ENCODE measurements at places on chromosomes 6 and 20. TPM values are rescaled to one million over a fixed set of nuclear protein-coding genes. Genes with fewer than 3 reads are reported as not detected.

DNA sequence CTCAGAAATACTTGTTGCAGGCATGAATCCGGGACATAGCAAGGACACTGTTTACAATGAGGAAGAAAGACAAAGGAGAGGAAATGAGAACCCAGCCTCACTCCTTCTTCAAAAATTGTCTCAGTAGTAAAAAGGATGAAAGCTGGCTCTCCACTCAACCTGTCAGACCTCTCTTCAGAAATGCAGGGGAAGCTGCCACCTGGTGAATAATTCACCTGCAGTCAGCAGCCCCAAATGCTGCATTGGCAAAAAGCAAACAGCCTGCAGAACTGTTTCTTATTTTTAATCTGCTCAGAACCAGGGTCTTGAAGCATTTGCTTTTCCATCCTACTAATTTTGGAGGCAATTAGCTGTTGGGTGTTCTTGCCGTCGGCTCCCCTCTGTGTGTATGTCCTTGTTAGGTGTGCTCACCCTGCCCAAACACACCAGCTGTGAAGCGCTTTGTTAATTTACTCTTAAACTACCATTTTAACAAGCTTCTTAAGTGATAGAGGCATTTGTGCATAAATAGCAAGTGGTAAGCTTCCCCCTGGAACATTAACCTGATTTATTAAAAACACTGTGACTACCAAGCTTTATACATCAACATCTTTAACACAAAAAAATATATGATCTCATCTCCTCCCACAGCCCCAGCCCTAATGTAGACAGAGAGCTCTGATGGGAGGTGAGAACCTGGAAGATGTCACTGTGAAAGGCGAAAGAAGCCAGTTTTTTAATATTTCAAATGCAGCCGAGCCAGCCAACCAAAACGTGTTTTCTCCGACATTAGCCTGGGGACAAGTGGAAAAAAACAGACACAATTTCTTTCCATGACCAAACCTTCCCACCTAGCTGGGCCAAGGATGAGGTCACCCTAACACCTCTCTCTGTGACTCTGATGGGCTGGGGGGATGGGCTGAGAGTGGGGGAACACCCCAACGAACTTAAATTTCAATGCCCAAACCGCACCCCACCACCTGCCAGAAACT, 451.0 kb upstream of the SULF2 start:
- no peaks in the 10 kb centered on the region for H3K4me1 ChIP-seq
- no peak overlapping the region for H3K4me3 ChIP-seq
- peak overlapping the region; percentile 49 for H3K27ac ChIP-seq
- no peaks in the 10 kb centered on the region for H3K36me3 ChIP-seq
- no peaks in the 10 kb centered on the region for H3K27me3 ChIP-seq

DNA sequence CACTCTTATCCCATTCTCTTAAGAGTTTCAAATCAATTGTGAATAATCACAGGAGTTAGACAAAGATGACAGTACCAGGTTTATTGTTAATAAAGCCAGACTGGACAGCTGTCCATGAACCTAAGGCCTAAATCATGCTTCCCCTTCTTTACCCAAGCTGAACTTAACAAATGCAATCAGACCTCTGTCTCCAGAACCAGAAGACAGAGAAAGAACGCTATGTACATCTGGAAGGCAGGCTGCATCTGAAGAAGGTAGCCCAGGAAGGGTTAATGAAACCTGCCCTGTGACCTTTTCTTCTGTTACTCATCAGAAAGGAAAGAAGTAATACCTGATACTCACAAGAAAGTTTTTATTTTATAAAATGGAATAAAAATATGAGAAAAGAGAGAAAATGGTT, 118.6 kb downstream of the EYA4 start:
- no peak overlapping the region for H3K27ac ChIP-seq
- H3K4me1 ChIP-seq = no peaks in the 10 kb centered on the region
- H3K4me3 ChIP-seq = no peak overlapping the region
- no peaks in the 10 kb centered on the region for H3K27me3 ChIP-seq
- DNase-seq = no peak

The FRK gene
- total RNA-seq = 25.0 TPM

DNA sequence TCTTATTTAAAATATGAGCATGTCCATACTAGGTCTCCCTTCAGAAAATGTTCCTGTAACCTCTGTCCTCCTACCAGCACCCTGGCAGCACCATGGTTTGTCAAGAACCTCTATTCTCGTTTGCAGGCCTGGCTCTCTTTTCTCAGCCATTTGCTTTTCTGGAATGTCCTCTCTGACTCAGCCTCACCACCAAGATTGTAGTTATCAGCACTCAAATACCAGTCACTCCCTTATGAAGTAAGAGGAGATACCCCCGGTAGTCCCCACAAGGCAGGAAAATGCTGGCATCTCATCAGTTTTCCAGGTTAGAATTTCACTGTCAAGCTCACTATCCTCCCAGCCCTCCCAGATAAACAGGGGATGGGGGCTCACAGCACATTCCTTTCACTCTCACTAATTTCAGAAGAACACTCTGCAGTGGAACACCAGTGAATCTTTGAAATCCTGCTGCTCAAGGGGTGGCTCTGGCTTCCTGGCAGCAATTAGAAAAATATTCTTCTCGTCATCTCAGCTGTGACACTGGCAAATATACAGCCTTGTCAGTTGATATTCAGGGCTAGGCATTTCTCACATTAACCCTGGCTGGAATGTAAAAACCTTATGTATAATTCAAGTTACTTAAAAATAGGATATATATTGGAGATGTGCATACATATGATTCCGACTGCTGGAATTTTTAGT, 129.2 kb downstream of the TBX18 start:
- no peaks in the 10 kb centered on the region for H3K36me3 ChIP-seq
- DNase-seq = no peak
- H3K27ac ChIP-seq = no peak overlapping the region
- no peak overlapping the region for H3K4me3 ChIP-seq
- no peaks in the 10 kb centered on the region for H3K27me3 ChIP-seq

The ABHD16B gene
- total RNA-seq = not detected

The PRDM13 gene
- total RNA-seq = not detected

DNA sequence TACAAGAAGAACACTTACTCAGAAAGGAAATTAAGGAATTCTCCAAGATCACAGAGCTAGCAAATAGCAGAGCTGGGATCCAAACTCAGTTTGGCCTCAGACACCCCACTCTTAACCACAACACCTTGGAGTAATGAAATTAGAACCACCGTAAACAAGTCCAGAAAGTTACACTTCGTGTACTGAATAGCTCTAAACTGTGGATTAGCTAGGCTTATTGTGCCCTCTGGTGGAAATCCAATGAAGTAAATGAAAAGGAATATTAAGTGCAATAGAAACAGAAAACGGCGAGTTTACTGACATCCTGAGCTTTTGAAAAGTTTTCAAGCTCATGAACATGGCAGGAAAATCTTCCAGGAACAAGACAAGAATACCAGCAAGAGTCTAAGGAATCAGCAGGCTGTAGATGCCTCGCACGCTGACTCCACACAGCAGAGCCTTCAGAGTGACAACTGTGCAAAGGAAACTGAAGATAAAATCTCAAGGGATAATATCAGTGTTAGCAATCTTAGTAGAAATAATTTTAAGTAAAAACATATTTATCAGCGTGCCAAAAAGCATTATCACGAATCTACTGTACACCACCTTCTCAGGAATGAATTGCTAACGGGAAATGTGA, 34.6 kb downstream of the FBXO5 start:
- no peak overlapping the region for H3K4me3 ChIP-seq
- no peaks in the 10 kb centered on the region for H3K4me1 ChIP-seq
- no peaks in the 10 kb centered on the region for H3K36me3 ChIP-seq
- H3K27ac ChIP-seq = no peak overlapping the region
- H3K27me3 ChIP-seq = no peaks in the 10 kb centered on the region
- DNase-seq = no peak

The PSMG4 gene
- total RNA-seq = 24.9 TPM

GRCh38 chr6:2353412-2354137, 108.2 kb upstream of the GMDS start:
- no peaks in the 10 kb centered on the region for H3K27me3 ChIP-seq
- H3K4me1 ChIP-seq = no peaks in the 10 kb centered on the region
- H3K4me3 ChIP-seq = no peak overlapping the region
- DNase-seq = peak; percentile 65

GRCh38 chr6:7939184-7939863, 28.7 kb upstream of the TXNDC5 start:
- no peak overlapping the region for H3K4me3 ChIP-seq
- H3K36me3 ChIP-seq = no peaks in the 10 kb centered on the region
- no peak for DNase-seq
- no peaks in the 10 kb centered on the region for H3K27me3 ChIP-seq
- no peak overlapping the region for H3K27ac ChIP-seq

The RIMS4 gene
- 0.13 TPM for total RNA-seq

DNA sequence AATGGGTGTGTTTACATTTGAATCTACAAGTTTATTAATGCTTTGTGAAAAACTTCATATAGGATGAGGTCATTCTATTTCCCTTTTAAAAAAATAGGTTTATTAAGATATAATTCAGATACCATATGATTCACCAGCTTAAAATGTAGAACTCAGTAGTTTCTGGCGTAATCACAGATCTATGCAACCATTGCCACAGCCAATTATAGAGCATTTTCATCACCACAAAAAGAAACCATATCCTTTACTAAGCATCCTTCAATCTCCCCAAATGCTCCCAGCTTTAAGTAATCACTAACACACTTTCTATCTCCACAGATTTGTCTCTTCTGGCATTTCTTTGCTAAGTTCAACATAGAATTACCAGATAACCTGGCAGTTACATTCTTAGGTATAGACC, 137.2 kb downstream of the PTPRT start:
- DNase-seq = no peak
- no peaks in the 10 kb centered on the region for H3K36me3 ChIP-seq
- H3K4me1 ChIP-seq = no peaks in the 10 kb centered on the region
- H3K4me3 ChIP-seq = no peak overlapping the region

- no peaks in the 10 kb centered on the region for H3K27me3 ChIP-seq
- H3K4me1 ChIP-seq = no peaks in the 10 kb centered on the region
- H3K4me3 ChIP-seq = no peak overlapping the region
Observed at GRCh38 chr20:48238781-48239180, 453.5 kb upstream of the SULF2 start.

The MAPK13 gene
- 43.3 TPM for total RNA-seq

DNA sequence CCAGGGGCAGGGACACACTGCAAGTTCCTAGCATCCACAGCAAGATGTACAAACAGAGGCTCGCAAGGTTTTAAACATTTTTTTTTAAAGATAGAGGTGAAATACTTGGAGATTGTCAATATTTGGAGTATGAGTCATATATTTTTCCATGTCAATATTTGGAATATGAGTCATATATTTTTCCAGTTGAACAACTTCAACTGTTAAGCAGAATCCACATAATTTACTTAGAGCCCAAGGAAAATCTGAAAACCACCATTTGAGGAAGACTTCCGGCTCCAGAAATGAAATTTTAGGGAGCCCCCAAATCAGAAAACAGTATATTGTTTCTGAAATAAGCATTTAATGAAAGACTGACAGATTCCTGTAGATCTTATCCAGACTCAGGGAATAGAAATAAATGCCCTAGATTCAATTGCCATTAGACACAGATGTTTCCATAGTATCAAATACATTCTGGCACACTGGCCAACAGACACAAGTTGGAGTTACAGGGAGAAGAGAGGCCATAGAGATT, 51.6 kb upstream of the FAM184A start:
- no peaks in the 10 kb centered on the region for H3K36me3 ChIP-seq
- no peak overlapping the region for H3K27ac ChIP-seq
- H3K4me3 ChIP-seq = no peak overlapping the region
- DNase-seq = no peak

- H3K4me1 ChIP-seq = peaks cover 2% of the 10 kb centered on the region
- no peaks in the 10 kb centered on the region for H3K27me3 ChIP-seq
- H3K27ac ChIP-seq = peak overlapping the region; percentile 93
- H3K4me3 ChIP-seq = peak overlapping the region; percentile 44
- no peaks in the 10 kb centered on the region for H3K36me3 ChIP-seq
Observed at GRCh38 chr6:149864578-149865535, 698 bp upstream of the LRP11 start.

GRCh38 chr20:59835057-59835447, 98.4 kb downstream of the SYCP2 start:
- no peak overlapping the region for H3K4me3 ChIP-seq
- H3K36me3 ChIP-seq = no peaks in the 10 kb centered on the region
- no peaks in the 10 kb centered on the region for H3K27me3 ChIP-seq
- H3K27ac ChIP-seq = no peak overlapping the region

DNA sequence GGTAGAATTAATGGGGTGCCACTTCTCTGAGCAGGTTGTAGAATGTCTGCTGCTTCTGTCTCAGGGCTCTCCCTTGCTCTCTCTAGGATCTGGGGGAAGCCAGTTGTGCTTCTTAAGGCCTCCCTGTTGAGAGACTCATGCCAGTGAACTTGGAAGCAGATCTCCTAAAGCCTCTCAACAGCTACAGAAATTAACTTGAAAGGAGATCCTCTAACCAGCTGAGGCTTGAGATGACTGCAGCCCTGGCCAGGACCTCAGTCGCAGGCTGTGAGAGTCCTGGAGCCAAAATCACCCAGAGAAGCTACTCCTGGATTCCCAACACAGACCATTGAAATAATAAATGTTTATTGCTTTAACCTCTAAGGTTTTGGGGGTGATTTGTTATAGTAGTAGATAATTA, 180.2 kb upstream of the MARCKS start:
- H3K4me1 ChIP-seq = no peaks in the 10 kb centered on the region
- H3K27ac ChIP-seq = no peak overlapping the region
- no peaks in the 10 kb centered on the region for H3K27me3 ChIP-seq
- no peak for DNase-seq

- H3K27ac ChIP-seq = no peak overlapping the region
- H3K27me3 ChIP-seq = no peaks in the 10 kb centered on the region
- no peak for DNase-seq
- no peak overlapping the region for H3K4me3 ChIP-seq
Observed at GRCh38 chr6:38701551-38701950, 1.4 kb downstream of the GLO1 start.

DNA sequence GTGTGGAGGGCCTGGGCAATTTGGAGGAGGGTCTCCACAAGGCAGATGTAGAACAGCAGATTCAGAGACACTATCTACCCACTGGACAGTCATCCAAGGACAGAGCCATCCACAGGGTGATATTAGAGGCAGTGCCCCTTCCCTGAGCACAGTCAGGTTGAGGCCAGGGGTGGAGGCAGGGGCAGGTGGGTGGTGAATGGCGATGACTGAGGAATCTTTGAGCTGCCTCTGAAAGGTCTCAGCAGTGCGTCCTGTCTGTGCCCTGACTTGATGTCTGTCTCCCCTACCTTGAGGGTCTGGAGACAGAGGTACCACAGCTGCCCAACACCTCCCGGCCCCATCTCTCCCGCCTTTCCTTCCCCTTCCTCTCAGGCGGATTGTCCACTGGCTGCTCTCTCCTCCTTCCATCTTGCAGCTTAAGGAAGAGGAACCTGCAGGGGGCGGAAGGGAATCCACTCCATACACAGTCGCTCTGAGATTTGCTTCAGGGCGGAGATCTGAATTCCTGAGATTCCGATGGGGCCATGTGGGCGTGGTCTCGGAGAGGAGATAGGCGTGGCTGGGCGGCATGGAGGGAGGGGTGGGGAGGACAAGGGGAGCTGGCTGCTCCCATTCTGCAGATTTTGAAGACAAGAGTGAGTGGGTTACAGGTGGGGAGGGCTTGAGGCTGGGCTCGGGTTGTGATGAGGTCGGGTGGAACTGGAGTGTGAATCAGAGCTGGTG, 1.7 kb downstream of the MUCL3 start:
- DNase-seq = peak; percentile 89
- H3K27me3 ChIP-seq = no peaks in the 10 kb centered on the region
- H3K36me3 ChIP-seq = no peaks in the 10 kb centered on the region
- H3K27ac ChIP-seq = no peak overlapping the region
- H3K4me3 ChIP-seq = no peak overlapping the region
